T-helper 2 cell (primary cell): ENCODE measurements at places on chromosomes 4 and X.

DNA sequence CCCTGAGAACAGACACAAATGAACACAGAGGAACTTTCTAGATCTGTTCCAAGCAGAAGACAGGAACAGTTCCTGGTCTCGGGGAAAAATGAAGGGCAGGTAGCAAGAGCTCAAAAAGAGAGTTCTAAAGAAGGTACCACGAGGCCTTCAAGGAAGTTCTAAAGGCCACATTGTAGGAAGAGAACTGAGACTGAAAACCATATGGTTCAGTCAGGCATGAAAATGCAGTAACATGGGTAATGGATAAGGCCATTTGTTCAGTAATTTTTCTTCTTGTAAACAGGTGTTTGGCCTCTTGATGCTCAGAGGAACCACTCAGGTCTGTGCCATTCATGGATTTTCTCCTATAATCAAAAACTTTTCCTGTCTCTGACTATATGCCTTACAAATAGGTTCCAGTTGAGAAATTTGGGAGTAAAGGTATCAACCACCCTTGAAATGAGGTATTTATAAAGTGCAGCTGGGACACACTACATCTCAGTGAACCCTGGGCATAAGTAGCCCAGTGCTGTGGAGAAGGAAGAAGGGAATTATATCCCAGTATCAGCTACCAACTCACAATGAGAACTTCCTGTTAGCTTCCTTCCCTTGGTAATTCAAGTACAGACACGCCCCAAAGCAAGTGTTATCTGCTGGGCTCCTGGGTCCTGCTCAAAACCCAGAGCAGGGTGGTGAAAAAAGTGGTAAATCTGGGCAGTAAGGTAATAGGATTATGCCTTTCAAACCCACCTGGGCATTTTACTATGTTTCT is 277.9 kb downstream of the KLHL13 start:
- DNase-seq, result no peak

DNA sequence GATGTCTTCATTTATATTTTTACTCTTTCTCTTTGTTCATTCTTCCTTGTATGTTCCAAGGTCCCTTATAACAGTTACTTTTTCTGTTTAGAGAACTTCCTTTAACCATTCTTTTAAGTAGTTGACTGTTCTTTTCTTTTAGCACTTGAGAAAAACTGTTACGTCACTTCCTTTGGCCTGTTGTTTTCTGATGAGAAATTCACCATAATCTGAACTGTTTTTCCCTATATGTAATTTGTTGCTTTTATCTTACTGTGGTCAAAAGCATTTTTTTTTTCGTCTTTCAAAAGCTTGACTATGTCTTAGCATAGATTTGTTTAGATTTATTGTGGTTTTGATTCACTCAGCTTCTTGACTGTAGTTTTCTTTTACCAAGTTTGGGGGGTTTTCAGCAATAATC is 1660.3 kb upstream of the PCDH10 start:
- DNase-seq, result no peak

DNA sequence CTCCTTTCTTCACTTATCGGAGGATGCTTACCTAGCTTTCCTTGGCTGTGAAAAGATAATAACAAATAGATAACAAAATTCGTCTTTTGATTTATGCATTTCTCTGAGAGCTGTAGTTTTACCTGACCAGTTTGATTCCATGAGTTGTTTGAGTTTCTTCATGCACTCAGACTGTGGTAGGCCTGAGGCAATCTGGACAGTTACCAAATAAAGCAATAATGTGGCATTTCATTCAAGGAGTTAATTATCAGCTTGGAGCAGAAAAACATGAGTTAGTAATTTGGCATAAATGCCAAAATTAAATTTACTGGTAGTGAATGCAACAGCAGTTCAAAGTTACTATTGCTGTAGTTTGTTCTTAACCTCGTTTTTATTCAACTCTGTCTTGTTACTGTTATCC is 53.5 kb downstream of the FABP2 start:
- no peak for DNase-seq

- DNase-seq, result no peak
Measured at GRCh38 chrX:15515931-15516330, 15.3 kb downstream of the BMX start.

DNA sequence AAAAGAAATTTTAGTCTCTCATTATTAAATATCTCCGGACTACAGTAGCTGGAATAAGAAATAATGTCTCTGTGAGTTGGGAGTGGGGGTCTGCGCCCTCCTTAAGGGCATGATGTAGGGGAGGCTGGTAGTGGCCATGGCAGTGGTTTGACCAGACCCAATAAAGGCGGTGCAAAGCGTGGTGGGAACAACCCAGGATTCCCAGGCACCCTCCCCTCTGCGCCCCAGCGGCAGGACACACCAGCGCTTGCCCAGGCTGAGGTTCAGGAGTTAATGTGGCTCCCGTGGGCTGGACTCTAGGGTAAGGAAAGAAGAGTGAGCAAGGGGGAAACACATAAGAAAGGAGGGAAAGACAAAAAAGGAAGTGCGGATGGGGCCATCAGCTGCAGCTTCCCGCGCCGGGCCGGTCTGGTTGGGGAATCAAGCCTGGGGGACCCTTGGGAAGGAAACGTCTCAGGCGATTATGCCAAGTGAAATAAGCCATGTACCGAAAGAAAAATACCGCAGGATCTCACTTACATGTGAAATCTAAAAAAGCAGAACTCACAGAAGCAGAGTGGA is 157.5 kb upstream of the SMIM31 start:
- DNase-seq, result no peak

DNA sequence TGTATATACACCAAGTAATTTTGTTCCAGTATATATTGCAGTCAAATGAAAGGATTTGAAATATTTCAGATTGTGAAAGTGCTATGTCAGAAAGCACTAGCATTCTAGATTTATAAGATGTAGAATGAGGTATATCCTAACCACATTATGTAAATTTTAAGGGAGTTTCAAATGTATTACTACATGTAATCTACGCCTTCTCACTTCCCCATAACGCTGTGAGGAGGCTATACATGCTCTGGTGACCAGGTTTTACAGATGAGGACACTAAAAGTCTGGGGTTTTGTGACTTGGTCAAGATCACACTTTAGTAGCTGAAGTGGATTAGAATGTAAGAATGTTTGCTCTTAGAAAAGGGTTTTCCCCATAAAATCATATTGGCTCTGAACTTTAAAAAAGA is 8.1 kb downstream of the ENPEP start:
- DNase-seq, result no peak

DNA sequence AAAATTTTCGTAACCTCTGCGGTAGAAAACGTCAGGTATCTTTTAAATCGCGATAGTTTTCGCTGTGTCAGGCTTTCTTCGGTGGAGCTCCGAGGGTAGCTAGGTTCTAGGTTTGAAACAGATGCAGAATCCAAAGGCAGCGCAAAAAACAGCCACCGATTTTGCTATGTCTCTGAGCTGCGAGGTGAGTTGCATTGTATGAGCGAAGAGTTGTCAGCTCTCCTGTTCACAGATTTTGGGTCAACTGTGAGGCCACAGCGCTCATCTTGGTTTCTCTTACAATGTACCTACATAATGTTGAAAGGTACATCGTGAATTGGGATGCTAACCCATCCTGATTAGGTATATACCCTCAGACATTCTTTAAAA is 486 bp downstream of the CLCN3 start:
- no peak for DNase-seq

DNA sequence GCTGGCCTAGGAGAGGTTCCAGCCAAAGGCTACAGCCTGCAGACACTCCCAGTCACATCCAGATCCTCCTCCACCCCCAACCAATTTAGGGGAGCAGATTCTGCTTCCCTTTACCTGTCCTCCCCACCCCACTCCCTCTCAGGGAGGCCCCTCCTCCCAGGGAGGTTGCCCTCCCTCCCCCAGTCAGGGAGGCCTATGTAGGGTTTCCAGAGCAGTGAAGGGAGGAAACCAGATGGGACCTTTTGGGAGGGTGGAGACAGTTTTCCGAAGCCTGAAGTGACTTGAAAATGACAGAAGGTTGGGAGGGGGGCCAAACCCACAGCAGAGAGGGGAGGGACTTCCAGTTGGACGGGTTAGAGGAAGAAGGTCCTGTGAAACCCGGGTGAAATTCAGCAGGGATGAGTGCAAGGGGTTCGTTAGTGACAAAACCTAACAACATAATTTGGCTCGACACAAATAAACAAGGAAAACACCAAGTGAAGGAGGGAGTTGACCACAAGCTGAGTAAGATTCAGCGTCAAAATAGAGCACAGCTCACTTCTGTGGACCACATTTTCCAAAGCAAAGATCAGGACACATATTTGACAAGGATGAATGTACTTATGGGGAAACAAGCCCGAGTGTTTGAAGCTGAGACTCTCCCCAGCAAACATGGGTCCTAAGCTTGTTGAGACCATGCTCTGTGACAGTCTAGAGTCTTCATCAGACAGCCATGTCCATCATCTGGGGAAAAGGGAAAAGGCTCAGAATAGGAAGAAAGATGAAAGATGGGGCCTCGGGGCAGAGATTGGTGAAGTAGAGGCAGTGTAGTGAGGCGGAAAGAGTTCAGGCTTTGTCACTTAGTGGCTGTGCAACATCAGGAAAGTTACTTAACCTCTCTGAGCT is 46.4 kb downstream of the PRPS1 start:
- peak; percentile 62 for DNase-seq

DNA sequence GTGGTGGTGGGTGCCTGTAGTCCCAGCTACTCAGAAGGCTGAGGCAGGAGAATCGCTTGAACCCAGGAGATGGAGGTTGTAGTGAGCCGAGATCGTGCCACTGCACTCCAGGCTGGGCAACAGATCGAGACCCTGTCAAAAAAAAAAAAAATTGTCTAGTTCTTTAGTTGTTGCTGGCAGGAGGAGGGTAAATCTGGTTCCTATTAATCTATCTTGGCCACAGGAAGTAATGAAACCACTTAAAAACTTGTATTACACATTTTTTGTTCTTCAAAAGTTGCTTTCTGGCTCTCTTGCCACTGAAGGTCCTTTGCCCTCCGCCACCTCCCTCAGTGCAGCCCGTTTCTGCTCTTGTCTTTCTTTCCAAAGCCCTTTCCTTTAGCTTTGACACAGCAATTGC is 102.9 kb upstream of the ARSJ start:
- DNase-seq, result no peak

DNA sequence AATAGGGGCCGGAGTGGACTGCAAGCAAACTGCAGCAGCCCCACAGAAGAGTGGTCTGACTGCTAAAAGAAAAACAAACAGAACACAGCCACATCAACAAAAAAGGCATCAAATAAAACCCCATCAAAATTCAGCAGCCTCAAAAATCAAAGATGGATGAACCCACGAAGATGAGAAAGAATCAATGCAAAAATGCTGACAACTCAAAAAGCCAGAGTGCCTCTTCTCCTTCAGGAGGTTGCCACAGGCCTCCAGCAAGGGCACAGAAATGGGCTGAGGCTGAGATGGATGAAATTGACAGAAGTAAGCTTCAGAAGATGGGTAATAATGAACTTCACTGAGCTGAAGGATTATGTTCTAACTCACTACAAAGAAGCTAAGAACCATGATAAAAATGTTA is 388.6 kb downstream of the PABPC4L start:
- DNase-seq, result no peak

- DNase-seq, result no peak
Measured at GRCh38 chr4:40170588-40170987, 26.2 kb upstream of the RHOH start.

GRCh38 chrX:150405006-150405405 is 41.9 kb downstream of the MAMLD1 start:
- DNase-seq, result no peak

GRCh38 chr4:2755821-2756690 is at the start of gene TNIP2:
TNIP2 (minus strand) TSS chr4:2756336; CDS start chr4:2756289, 47 bp downstream.
- peak; percentile 74 for DNase-seq

DNA sequence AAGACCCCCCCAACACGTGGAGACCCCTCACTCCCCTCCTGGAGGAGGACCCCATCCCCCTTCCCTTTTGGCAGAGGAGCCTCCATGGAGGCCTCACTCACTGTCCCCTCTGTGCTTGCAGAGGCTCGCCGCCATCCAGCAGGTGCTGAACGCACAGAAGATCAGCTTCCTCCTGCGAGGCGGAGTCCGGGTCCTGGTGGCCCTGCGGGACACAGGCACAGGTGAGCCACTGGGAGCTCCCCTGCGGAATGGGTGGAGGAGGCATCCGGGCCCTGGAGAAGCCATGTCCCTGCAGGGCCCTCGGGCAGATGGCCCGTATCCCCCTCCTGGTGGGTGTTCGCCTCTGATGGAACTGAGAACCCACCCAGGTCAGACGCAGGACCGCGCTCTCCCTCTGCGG is 206.5 kb downstream of the AFAP1 start:
- no peak for DNase-seq

- DNase-seq, result no peak
Measured at GRCh38 chr4:39846705-39847104, 131.0 kb downstream of the PDS5A start.

DNA sequence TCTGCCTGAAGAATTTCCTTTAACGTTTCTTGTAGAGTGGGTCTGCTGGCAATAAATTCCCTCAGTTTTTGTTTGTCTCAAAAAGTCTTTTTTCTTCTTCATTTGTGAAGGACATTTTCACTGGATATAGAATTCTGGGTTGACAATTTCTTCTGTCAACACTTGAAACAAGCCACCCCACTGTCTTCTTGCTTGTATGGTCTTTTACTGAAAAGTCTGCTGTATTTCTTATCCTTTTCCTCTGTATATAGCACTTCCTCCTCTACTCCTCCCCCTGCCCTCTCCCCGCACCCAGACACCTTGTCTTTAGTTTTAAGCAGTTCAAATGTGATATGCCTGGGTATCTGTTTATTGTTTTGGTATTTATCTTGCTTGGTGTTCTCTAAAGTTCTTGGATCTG is 23.3 kb downstream of the SLC9A7 start:
- DNase-seq, result no peak

- DNase-seq, result no peak
Measured at GRCh38 chr4:49032440-49033161, 46.5 kb downstream of the CWH43 start.

GRCh38 chr4:20430259-20430941 is 178.7 kb downstream of the SLIT2 start:
- no peak for DNase-seq

DNA sequence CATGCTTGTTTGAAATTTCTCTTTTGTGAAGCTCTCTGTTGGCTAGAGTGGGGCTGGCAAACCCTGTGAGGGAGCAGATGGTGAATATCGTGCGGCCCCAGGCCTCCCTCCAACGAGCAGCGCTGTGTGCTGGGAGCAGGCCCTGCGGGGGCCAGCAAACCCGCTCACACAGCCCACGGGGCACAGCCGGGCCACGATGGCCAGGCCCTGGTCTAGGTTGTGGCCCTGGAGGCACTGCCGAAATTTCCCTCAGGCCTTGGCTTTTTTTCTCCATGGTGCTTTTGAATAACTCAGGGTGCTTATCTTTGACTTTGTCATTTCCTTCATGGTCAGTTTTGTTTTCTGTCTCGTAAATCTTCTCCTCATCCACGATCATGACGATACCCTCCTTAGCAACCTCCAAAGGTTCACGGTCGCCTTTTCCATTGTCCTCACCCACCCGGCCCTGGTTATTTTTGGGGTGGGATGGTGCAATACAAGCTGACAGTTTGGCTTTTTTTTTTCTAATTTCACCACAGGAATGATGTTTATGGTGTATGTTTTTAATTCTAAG is 20.7 kb downstream of the PCGF3 start:
- no peak for DNase-seq

GRCh38 chr4:114807759-114808404 is 209.3 kb downstream of the UGT8 start:
- DNase-seq, result peak; percentile 4

DNA sequence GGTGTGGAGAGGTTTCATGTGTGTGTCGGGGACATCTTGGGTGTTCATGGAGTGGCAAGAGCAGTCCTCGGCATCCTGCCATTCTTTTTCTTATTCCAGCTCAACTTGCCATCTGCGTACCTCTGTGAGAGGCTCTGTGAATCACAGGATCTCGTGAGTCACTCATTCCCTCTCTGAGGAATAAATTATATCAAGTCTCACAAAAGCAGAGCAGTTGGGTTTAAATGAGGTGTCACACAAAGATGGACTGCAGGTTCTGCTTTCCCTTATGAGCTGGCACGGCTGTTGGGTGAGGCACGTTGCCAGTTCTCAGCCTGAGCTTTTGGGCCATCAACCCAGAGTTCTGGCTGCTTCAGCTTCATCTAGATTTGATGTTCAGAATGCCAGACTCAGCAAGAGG is 6.8 kb upstream of the OCIAD2 start:
- no peak for DNase-seq
